NCI-H187 treated with DMSO at 0.1 percent for 48 hours (cell line): ENCODE measurements at places on chromosomes 12 and 14.

DNA sequence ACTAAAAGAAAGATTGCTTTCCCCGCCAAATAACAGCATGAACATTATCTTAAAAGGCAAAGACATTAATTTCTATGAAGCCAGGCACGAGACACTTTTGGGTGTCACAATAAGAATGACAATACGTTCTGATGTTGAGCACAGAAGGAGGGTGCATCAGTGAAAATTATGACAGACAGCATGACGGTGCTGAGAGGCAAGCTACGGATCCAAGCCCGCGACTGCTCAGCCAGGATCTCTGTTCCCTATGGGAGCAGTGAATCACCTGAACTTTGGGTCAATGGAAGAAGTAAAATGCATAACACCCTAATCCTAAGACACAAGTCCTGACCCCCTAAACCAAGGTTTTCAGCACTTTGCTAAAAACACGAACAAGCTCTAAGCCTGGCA is 51.7 kb downstream of the SLC25A47 start:
- no peak for DNase-seq

- DNase-seq, result no peak
Measured at GRCh38 chr12:116376354-116377193, 99.1 kb upstream of the MED13L start.

- DNase-seq, result no peak
Measured at GRCh38 chr12:104733717-104734175, 224.3 kb downstream of the SLC41A2 start.

DNA sequence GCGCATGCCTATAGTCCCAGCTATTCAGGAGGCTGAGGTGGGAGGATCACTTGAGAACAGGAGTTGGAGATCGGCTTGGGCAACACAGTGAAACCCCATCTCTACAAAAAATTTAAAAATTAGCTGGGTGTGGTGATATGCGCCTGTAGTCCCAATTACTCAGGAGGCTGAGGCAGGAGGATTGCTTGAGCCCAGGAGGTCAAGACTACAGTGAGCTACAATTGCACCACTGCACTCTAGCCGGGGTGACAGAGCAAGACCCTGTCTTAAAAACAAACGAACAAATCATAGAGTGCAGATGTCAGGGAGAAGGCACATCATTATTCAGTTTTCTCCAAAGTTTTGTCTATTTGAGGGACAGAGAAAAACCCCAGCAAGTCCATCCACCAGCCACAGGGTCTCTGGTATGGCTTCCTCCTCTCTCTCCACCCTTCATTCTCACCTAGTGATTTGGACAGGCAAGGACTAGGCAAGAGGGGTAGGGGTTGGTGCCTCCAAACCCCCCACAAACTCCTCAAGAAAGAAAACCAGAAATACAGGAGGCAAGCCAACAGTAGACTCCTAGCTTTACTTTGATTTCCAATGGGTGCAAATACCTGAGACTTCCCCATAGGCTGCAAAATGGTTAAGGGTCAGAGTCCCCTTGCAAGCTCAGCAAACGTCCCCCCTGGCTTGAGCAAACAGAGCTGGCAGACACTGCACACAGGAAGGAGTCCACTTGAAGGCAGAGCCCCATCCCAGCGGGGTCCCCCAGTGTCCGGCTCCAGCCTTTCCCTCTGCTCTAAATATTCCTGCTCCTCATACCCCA is 26.5 kb upstream of the RPLP0 start:
- DNase-seq, result no peak

DNA sequence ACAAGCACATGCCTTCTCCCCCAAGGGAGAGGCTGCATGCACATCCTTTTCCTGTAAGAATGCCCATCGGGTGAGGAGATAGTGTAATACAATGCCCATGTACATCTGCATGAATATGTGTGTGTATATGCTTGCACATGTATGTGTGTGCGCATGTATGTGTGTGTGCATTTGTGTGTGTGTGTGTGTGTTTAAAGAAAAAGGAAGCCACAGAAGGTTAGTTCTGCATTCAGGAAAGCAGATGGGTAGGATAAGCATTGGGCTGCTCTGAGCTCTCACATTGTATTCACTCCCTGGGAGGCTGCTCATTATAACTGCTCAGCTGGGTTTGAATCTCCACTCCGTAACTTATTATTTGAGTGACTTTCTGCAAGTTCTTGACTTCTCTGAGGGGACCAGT is 74.3 kb downstream of the GALNT8 start:
- DNase-seq, result no peak

DNA sequence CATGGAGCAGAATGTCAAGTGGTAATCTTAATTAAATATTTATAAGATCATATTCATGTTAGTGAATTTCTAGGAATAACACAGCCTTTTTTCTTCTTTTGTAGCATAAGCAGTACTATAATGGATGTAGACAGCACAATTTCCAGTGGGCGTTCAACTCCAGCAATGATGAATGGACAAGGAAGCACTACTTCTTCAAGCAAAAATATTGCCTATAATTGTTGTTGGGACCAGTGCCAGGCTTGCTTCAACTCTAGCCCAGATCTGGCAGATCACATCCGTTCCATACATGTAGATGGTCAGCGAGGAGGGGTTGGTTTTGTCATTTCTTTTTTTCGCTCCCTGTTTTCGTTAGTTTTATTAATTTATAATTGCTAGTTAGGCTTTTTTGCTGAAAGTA is 23.1 kb downstream of the AEBP2 start:
- DNase-seq, result no peak

DNA sequence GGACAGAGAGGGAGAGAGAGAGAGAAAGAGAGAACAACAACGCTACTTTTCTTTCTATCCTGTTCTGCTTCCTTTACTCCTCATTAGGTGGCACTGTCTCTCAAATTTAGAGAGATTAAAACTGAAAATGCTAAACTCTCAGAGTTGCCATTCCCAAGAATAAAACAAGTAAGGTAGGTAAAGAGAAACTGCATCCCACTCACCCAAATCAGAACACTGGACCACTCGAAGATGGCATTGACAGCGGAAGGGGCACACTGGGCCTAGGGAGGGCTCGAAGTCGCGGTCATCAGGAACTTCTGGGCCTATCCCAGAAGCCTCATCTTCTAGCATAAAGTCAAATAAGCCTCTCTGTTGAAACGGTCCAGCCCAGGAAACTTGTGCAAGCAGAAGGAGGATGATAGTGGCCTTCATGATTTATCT is 4.5 kb downstream of the DCN start:
- no peak for DNase-seq

DNA sequence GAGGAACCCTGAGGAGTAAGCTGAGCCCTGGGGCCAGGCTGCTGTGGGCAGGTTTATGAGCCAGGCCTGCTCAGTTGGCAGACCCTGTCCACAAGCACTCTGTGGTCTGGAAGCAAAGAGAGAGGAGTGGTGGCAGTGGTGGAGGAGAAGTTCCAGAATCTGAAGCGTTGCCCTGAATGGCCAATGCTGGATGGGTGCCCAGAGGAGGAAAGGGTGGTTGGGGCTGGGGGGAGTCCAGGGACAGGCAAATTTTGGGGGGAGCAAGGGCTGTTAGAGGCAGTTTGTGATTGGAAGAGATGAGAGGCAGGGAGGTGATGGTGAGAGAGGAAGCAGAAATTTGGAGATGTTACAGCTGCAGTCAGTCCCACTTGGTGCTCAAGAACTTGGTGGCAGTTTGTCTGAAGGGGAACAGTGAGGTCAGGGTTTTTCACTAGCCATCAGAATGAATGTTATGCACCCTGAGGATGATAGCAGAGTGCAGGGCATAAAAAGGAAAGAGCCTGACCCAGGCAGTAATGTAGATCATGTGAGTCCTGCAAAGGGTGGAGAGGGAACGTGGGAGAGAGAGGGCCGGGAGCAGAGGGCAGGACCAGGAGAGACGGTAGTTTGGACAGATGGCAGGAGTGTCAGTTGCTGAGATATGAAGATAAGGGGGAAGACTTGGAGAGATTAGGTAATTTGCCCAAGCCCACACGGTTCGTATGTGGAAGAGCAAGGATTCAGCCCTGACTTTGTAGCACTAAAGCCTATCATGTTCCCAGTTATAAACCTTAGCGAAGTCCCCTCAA is 51.2 kb downstream of the GALNT8 start:
- DNase-seq, result no peak

DNA sequence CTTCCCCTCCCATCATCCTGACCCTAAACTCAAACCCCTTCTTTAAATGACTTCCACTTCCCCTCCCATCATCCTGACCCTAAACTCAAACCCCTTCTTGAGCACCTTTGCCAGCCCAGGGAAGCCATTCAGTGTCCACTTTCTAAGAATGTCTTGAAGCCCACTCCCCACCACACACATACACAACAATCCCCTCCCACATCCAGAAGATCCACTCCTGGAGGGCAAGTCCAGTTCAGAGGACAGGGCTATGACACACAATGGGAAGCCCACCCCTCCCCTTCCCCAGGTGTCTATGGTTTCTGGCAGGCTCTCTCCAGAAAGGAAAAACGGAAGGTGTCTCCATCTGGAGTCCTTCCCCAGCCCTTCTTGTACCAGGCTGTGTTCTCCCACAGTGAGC is 117.1 kb downstream of the KCNA5 start:
- no peak for DNase-seq

- DNase-seq, result no peak
Measured at GRCh38 chr12:51954561-51955361, 3.3 kb downstream of the ACVR1B start.

GRCh38 chr14:60363687-60364086 is 114.7 kb downstream of the PPM1A start:
- DNase-seq, result no peak

GRCh38 chr12:125262851-125263250 is 197.6 kb downstream of the AACS start:
- no peak for DNase-seq

DNA sequence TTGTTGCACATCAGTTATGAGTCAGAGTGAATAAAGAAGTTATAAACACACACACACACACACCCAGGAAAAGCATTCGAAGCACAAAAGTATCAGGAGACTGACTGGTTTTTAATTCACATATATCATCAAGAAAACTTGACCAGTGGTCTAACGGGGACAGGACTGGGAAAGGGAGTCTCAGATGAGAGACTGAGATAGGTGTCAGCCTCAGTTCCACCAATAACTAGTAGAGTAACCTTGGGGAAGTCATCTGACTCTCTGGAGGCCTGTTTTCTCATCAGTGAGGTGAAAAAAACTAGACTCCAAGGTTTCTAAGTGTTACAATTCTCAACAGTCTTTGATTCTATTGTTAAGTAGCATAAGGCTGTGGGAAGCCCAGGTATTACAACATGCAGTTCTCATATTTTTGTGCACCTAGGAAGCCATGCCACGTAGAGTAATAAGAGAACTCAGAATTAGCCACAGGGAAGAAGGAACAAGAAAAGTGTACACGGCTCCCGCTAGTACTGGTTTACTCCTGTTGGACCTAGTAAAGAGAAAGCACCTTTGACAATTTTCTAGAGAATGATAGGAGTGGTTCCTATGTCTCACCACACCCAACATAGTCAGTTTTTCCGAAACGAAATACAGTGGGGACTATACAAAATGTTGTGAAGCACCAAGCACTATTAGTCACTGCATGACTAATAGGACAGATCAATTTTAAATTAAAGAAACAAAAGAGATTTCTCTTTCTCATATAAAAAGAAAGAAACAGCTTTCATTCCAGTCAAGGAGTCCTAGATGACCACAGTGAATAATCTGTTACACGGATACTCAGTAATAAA is 5.0 kb downstream of the PPTC7 start:
- DNase-seq, result no peak

DNA sequence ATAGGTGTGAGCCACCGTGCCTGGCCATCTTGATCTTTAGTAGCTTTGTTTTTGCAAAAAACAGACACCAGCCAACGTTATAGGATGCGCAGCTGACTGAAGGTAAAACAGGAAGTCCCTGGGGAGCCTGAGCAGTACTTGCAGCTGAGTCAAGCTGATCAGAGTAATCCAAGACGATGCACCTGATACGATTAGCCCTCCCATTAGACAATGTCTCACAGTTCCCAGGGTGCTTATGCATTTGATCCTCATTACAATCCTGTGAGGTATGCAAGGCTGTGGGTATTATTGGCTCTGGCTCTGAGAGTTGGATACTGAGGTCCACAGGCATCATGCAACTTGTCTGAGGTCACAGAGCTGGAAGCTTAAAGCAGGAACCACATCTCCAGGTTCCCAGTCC is 8.1 kb downstream of the KRT18 start:
- peak; percentile 57 for DNase-seq

DNA sequence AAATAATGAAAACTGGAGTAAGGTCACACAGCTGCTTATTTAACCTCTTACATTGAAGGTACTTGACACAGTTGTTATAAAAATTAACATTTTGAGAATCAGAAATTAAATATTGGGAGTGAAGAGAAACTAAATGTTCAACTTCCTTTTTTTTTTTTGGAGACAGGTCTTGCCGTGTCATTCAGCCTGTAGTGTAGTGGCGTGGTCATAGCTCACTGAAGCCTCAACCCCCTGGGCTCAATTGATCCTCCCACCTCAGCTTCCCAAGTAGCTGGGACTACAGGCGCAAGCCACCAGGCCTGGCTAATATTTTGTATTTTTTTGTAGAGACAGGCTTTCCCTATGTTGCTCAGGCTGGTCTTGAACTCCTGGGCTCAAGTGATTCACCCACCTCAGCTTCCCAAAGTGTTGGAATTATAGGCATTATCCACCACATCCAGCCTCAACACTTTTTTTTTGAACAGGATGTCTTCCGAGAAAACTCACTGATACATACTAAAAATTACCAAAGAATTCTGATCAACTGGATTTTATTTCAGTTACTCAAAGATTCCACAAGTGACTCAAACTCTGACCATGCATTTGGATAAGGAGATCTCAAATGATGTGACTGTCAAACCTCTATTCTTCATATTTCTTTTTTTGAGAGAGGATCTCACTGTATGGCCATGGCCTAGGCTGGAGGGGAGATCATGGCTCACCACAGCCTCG is 35.4 kb downstream of the SGPP1 start:
- no peak for DNase-seq

- no peak for DNase-seq
Measured at GRCh38 chr12:130796985-130797686, 41.9 kb downstream of the STX2 start.

GRCh38 chr14:79949906-79950305 is 261.4 kb downstream of the DIO2 start:
- no peak for DNase-seq

GRCh38 chr14:76294876-76295275 is 81.1 kb upstream of the ESRRB start:
- DNase-seq, result no peak

DNA sequence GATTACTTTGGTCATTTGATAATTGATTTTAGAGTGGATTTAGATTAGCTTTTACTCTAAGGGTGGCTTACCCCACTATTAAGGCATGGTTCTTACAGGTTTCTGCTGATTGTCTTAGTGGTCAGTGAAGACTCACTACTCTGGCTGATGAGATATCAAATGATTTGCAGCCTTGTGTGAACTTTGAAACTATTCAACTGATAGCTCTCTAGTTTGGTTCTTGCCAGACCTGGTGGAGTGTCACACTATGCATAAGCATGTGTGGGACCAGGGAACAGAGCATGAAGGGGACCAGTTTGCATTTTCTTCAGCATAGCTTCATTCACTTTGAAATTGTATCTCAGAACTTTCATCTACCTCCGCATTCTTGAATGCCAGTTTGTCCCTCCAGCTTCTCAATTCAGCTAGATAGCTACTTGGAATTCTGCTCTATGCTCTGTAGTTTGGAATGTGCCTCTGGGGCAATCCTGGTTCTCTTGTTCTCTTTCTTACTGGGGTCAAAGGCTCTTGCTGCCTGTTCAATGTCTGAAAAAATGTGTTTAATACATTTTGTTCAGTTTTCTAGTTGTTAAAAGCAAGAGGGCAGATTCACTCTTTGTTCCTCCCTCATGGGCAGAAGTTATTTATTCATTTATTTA is 12.7 kb downstream of the SCYL2 start:
- no peak for DNase-seq

- no peak for DNase-seq
Measured at GRCh38 chr12:114406316-114406983, 506 bp upstream of the TBX5 start.

GRCh38 chr12:127500512-127501035 is 766.4 kb upstream of the TMEM132C start:
- no peak for DNase-seq
